Muscle of arm (tissue), 14 donors: ENCODE measurements at places on chromosomes 6 and 20.

- DNase-seq = no peak
These were observed 5.7 kb upstream of the NECAB3 start for GRCh38 chr20:33679758-33680485.

GRCh38 chr6:142728910-142729481, 216.0 kb downstream of the HIVEP2 start:
- DNase-seq = peak; percentile 46

DNA sequence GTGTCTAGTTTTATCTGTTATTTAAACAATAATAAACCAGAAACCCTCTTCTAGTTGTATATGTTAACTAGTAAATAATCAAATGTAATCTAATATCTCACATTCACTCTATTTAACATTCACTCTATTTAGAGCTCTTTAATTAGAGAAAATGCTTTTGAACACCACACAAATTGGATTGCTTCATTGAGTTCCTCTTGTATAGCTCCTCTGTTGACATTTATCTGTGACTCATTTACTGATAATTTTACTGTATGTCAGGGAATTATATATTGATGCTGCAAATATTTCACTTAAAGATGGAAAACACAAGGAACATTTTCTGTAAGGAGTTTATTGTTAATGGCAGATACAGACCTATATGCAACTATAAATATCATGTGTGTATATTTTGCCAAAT, 594.6 kb downstream of the COL12A1 start:
- no peak for DNase-seq

GRCh38 chr20:18465536-18466200, 1.2 kb downstream of the DZANK1 start:
- DNase-seq = no peak
